MCF 10A (cell line): ENCODE measurements at places on chromosomes 2 and 18. TPM values are rescaled to one million over a fixed set of nuclear protein-coding genes. Genes with fewer than 3 reads are reported as not detected.
A peak's percentile ranks its signal among the peaks of the same experiment; 100 is the strongest.

DNA sequence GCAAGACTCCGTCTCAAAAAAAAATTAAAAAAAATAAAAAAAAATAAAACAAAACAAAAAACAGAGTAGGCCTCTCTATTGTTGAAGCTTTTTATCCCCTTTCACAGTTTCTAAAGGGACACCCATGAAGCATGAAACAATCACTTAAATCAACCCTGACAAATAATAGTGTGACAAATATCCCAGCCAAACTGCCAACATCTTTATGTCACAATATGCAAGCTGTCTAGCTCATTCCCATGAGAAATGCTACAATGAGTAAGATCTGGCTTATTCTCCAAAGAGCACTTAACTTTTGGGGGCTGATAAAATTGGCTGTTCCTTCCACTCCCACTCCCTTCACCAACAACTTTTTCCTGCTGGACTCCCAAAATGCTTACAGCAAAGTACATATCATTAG lies 21.7 kb upstream of the ABCA12 start:
- no peak for DNase-seq

DNA sequence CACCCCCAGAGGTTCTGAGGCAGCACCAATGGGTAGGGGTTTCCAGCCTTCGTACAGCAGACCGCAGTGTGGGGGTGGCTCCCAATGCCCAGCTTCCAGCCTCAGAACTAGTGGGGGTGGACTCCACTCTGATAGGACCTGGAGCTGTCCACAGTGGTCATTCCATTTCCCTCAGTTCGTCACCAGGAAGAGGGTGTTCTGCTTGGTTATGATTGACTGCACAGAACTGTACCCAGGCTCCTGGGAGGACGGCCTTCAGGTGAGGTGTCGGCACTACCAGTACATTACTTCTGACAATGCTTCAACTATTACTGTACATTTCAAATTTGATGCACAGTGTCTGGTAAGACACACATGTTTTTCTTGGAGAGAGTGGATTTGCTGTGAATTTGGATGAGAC lies 150.3 kb upstream of the CAPN13 start:
- no peak for DNase-seq

DNA sequence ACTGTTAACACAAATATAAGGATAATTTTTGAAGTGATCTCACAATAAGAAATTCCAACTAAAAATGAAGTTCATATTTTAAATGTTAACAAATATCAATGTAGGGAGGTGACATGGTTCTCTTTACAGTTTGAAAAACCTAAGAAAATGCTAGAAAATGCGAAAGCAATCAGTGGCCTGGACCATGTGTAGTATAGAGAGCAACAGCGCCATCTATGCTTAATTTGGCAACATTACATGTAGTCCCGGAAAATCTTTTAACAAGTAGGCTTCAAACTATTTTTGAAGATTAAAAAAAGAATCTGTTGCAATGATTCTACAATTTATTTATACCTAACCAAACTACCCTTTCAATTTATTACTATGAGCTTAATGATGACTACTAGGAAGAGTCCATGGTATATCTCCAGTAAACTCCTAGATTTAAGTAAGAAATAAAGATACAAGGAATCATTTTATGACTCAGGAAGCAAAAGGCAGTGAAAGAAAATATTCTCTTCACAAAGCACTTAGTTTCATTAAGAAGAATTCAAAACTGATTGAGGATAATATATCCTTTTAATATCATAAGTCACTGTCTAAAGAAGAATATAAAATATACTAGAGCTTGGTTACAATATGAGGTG lies 33.3 kb downstream of the NDUFA10 start:
- DNase-seq: peak; percentile 57

IL36G gene
- total RNA-seq: not detected in 2 replicates

CDCA7 gene
- 6.2 and 14.0 TPM in 2 replicates for total RNA-seq
